ENCODE measurements at places on chromosomes 11 and 22.

- no peak for DNase-seq
These were observed 108.5 kb upstream of the USP47 start for GRCh38 chr11:11733246-11733747.

DNA sequence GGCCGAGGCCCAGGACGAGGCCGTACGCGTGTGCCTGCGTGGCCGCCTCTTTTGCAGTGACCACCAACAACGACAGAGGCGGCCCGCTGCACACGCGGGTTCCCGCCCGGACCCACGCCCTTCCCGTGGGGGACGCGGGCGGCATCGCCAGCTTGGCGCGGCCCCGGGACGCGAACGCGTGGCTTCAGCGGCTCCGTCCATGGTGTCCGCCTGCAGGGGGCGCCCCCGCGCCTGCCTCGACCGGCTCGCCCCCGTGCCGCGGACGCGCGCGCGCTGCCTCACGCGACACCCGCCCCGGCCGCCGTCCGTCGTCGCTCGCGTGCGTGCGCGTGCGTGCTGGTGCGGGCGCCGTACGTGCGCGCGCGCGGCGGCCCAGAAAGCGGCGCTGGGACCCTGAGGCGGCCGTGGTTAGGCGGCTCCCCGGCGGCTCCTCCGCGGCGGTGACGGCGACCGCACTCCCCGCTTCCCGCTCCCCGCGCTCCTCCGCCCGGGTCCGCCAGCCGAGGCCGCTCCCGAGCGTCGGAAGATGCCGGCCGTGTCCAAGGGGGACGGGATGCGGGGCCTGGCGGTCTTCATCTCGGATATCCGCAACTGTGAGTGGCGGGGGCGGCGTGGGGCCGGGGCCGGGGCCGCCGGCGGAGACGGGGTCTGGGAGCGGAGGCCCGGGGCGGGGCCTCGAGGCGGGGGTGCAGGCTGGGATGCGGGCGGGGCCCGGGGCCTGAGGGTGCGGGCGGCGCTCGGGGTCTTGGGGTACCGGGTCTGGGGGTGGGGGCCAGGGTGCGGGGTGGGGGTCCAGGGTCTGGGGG lies at the start of gene AP2A2:
AP2A2 (plus strand) TSS at position 375 of the 806 bp plus-strand sequence; CDS start at position 527, 152 bp downstream.
- no peak for DNase-seq

DNA sequence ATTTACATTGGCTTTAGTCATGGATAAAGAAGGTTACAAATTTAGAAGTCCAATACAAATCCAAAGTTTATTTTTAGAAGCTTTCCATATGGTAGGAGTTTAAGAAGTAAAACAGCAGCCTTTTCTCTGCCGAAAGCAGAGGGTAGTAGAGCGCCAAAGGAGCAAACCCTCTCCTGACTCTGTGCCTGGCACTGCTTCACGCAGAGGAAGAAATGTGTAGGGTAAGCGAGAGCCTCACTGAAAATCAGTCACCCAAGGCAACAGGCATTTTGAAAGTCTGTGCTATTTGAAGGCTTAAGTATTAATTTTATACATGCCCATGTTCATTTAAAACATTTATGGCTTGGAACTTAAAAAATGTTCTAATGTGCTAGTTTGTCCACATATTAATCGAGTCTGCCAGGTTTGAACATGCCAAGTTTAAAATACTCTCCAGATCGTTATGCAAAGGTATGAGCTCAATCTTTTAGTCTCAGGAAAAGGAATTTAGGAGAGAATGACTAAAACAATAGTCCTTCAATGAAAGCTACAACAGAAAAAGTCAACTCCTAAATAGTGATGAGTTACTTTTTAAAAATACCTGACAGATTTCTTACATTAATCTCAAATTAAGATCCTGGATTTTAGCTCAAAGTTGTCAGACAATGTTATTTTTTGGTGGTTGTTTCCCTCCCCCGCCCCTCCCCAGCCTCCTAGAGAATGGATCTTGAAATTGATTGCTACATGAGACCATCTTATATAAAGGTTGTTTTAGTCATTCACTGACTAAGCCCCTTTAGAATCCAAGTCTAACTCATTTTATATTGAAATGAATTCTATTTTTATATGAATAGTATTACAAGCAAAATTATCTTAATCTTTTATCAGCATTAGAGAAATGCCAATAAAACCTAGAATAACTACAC lies 38.7 kb downstream of the MRTFA start:
- no peak for DNase-seq

- no peak for DNase-seq
These were observed 2.0 kb downstream of the MB start for GRCh38 chr22:35615156-35615555.

- DNase-seq = no peak
These were observed 150.3 kb downstream of the NECTIN1 start for GRCh38 chr11:119578521-119579191.

- DNase-seq = no peak
These were observed 14.9 kb upstream of the PPFIA1 start for GRCh38 chr11:70255477-70256116.

DNA sequence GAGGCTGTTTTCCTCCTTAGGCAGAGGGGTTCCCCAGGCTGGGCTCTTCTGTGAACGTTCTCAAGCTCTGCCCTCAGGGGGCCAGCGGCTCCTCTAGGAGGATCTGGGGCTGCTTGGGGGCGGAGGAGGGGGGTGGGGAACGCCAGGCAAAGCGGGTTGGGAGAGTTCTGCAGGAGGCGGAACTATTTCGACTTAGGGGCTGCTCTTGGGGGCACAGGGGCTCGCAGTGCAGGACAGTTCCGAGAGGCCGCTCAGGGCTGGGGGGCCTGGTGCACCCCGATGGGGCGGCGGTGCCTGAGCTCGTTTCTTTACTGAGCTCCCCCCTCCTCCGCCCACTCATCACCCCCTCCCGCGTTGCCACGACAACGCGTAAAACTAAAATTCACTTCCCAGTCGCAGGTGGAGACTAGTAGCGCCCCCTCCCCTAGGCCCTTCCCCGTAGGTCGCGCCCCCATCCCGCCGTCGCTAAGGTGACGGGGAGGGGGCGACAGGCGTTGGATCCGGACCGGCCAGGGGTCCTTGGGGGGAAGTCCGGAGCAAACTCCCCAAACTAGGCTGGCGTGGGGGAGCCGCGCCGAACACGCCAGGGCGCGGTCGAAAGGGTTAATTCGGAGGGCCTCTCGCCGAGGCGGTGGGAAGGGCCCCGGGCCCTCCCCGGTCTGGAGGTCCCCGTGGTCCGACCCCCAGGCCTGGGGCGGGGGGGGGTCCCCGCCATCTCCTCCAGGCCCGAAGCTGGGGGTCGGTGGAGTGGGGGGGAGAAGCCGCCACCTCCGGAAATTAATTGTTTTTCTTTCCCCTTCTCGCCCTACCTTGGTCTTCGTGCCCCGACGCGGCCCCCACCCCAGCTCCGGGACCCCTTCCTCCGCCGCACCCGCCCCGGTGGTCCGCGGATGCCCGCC lies 857 bp downstream of the SHANK3 start:
- no peak for DNase-seq

Data from NCI-H187 treated with DMSO at 0.1 percent for 48 hours (cell line).